Bronchus fibroblast of lung (primary cell): ENCODE measurements at places on chromosomes 1 and 21. TPM values are rescaled to one million over a fixed set of nuclear protein-coding genes. Genes with fewer than 3 reads are reported as not detected.

Gene PLA2G2D
- not detected in 2 replicates for total RNA-seq

Gene IFI16
- 94.5 and 105 TPM in 2 replicates for total RNA-seq

Gene TRIM67
- not detected in 2 replicates for total RNA-seq

Gene HCN3
- 0.30 and 0.67 TPM in 2 replicates for total RNA-seq

Gene KIAA0319L
- total RNA-seq = 27.7 and 28.2 TPM in 2 replicates

Gene DENND2C
- 0.84 and 0.89 TPM in 2 replicates for total RNA-seq

Gene TATDN3
- total RNA-seq = 12.8 and 14.0 TPM in 2 replicates

Gene GPR161
- 8.9 and 11.1 TPM in 2 replicates for total RNA-seq

Gene OSCP1
- total RNA-seq = 9.8 and 10.1 TPM in 2 replicates

Gene C1orf122
- total RNA-seq = 62.9 and 66.3 TPM in 2 replicates

Gene NBPF26
- total RNA-seq = 6.2 and 7.3 TPM in 2 replicates

Gene RNU1-3
- under 0.01 TPM in 1 of 2 replicates, not detected in the other for total RNA-seq
